SK-N-DZ (cell line): ENCODE measurements at places on chromosomes 16 and 17.

GRCh38 chr16:86082418-86083030, 183.6 kb downstream of the IRF8 start:
- no peak for DNase-seq

DNA sequence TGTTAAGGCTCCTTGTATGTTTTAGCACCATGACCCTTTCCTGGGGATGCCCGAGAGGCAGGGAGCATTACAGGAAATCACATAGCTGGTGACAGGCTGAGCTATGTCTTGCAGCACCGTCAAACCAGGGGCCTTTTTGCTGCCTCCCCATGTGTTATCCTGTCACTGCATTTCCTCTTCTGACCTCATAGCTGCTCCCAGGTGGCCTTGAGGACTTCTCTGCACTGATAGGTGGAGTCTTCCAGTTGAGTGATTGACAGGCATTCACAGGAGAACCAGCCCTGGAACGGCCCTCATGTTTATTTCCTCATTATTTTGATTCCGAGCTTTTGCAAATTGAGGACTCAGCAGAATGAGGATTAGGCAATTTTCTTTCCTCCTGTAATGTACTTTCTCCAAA, 349.6 kb downstream of the HAPSTR1 start:
- DNase-seq, result no peak

GRCh38 chr16:10601444-10602408, 21.3 kb upstream of the EMP2 start:
- DNase-seq, result no peak

- DNase-seq, result no peak
Measured at GRCh38 chr17:65918916-65919315, 273.0 kb downstream of the CEP112 start.

DNA sequence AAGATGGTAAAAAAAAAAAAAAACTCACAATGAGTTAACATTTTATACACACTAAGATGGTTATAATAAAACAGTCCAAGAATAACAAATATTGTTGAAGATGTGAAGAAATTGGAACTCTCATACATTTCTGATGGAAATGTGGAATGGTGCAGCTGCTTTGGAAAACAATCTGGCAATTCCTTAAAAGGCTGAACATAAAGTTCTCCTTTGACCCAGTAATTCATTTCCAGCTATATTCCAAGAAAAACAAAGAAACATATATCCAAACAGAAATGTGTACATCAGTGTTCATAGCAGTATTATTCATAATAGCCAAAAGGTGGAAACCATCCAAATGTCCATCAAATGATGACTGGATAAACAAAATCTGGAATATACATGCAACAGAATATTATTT, 97.3 kb upstream of the NETO2 start:
- no peak for DNase-seq

- DNase-seq, result no peak
Measured at GRCh38 chr17:68596411-68596945, 4.7 kb downstream of the FAM20A start.

- no peak for DNase-seq
Measured at GRCh38 chr17:81900181-81900820, 1.7 kb upstream of the NPB start.

DNA sequence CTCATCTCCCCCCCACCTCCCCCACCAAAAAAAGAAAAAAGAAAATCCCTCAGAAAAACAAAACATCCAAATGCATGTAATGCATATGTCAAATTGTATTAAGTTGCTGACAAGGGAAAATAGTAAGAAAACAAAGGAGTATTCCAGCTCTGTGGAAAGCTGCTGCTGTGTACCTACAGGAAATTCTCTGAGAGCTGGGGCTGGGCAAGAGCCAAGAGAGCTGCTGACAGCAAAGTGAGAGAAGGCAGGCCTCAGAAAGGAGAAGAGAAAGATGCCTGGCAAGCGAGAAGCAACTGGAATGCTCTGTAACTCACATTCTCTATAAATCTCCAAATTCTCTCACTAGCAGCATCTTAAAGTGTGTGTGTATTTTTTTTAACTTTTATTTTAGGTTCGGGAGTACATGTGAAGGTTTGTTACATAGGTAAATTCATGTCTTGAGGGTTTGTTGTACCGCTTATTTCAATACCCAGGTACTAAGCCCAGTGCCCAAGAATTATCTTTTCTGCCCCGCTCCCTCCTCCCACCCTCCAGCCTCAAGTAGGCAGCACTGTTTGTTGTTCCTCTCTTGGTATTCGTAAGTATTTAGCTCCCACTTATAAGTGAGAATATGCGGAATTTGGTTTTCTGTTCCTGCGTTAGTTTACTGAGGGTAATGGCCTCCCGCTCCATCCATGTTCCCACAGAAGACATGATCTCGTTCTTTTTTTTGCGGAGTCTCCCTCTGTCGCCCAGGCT, 24.4 kb downstream of the CNTROB start:
- DNase-seq, result peak; percentile 42

DNA sequence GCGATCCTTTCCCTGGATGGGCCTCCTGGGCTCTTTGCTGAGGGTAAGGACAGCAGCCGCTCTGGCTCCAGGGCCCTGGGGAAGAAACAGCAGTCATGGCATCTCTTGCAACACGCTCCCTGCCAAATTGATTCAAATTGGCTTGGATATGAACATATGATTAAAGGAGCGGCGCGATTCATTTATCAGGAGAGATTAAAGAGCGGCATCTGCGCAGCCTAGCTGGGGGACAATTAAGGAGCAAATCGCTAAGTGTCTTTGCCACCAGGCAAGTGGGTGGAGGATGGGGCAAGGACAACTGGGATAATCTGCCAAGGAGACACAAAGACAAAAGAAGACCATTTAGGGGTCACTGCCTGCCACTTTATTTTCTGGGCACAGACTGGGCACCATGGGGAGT, 27.8 kb downstream of the PIPOX start:
- DNase-seq, result no peak

DNA sequence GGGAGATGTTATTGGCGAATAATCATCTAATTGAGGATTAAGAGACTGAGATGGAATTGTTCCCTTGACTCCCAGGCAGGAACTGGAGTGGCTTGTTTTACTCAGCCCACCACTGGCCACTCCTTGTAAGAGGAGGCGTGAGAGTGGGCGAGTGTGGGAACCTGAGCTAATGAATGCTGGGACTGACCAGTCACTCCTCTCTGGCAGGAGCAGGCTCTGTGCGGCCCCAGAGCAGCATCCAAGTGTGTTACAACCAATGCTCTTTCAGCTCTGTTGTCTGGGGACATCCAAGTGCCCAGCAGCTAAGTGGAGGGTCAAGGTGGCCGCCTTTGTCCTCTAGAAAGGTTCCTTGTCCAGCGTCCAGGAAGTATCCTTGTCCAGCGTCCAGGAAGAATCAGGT, 739.9 kb downstream of the CDH8 start:
- DNase-seq, result no peak

DNA sequence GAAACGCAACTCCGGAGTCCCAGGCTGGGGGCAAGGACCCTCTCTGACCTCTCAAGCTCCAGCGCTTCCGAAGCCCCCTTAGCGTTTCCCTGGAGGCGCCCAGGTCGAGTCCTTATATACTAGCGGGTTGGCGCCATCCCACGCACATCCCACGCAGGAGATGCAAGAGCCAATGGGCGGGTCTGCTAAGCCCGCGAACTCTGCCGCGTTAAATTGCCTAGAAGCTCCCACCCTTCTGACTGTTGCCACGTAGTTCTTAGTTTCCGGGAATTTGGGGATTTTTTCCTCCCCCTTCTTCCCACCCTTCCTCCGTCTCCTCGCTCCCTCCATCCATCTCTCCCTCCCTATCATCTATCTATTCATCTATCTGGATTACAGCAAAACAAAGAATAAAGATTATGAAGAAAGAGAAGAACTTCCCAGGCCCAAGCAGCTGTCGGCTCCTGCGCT, at the start of gene SLFN11:
TSS of gene SLFN11 (minus strand) at position 88 of the 450 bp plus-strand sequence. CDS start 9,814 bp downstream, outside the sequence.
- no peak for DNase-seq

DNA sequence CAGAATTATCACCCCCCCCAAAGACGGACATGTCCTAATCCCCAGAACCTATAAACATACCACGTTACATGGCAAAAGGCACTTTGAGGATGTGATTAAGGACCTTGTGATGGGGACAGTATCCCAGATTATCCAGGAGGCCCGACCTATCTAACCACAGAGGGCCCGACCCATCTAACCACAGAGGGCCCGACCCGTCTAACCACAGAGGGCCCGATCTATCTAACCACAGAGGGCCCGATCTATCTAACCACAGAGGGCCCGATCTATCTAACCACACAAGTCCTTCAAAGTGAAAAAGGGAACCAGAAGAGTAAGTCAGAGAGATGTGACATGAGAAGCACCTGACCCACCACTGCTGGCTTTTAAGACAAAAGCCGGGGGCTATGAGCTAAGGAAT, 56.8 kb downstream of the ANKFY1 start:
- no peak for DNase-seq

DNA sequence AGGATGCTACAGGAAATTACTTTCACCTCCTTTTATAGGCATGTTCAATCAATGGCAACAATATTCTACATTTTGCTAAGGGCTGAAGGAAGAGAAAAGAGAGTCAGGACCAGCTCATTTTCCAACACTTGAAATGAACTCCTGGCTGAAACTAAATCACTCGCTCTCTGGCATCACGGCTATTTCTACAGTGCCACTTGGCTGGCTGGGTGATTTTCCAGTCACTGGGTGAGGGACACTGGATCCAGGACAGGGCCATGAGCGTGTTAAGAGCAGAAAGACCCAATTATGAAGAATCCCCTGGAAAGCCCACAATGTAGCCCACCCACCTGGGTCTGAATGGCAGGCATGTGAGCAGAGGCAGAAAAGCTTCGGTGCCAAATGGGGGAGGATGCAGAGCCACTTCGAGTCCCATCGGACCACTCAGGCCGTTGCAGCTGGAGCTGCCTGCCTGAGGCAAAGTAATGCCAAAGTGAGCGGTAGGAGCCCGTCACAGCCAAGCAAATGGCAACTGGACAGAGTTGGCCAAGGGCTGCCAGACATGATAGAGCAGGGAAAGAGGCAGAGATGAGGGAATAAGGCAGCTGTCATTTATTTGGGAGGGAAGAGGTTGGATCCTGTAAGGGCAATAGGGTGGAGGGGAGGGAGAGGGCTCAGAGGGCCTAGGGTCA, 246.2 kb downstream of the STX8 start:
- DNase-seq, result no peak

GRCh38 chr16:29684679-29685078, 5.7 kb downstream of the QPRT start:
- DNase-seq, result no peak

GRCh38 chr17:66405836-66406677, 103.6 kb downstream of the PRKCA start:
- DNase-seq, result no peak

DNA sequence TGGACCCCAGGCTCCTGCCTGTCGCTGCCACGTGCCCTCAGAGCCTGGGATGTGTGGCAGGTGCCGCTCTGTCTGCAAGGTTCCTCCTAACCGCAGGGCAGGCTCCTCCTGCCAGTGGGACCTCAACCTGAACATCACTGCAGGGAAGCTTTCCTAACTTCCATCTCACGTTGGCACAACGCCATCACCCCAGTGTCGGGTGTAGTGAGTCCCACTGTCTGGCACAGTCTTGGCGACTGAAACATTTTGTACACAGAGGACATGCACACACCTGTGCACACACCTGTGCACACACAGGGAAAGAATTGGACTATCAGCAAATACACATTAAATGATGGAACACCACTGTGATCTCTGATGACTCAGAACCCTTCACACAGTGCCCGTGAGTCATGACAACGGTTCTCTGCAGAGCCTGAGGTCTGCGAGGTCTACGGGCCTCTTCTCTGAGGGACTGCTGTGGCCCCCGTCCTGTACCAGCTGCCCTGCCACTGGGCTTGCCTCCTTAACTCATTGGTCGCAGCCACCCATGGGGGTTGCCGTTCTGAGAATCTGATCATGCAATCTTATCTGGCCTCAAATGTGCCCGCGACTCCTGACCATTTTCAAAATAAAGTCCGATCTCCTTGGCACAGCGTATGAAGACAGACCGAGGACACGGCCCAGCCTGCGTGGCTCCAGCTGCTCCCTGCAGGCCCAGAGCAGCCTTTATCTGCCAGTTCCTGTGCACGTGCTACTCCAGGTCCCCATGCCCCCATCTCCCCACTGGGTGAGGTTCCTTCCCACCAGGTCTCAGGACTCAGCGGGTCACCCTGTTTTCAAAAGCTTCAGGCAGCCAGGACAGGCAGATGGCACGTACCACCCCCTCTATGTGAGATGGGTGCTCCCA, 7.6 kb downstream of the CCDC57 start:
- no peak for DNase-seq

DNA sequence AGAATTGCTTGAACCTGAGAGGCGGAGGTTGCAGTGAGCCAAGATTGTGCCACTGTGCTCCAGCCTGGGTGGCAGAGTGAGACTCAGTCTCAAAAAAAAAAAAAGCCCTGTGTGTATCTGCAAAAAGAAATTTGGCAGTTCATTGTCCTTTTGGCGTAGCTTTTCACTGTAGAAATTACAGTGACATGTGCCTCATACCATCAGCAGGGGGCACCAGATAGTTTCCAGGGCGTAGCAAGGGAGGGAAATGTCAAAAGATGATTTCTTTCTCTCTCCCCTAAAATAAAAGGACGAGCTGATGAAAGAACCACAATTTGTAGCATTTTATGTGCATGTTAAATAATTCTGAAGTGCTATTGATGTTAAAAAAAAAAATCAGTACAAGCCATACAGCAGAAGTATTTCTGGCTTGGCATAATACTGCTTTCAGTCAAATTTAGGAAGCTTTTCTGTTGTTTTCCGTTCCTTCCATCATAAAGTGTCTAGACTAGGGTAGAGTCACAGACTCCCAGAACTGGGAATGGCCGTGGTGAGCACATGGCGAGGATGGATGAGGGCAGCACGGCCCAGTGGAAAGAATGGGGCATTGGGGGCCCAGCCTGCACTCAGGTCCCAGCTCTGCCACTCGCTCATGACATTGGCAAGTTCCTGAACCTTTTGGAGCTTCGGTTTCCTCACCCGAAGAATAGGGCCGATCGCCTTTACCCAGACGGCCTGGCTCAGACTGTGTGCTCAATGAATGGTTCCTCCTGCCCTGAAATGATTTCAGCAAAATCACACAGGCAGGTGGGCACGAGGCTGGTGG, 59.8 kb upstream of the RPH3AL start:
- peak; percentile 59 for DNase-seq

GRCh38 chr17:74427048-74427762, 4.7 kb upstream of the GPRC5C start:
- no peak for DNase-seq

DNA sequence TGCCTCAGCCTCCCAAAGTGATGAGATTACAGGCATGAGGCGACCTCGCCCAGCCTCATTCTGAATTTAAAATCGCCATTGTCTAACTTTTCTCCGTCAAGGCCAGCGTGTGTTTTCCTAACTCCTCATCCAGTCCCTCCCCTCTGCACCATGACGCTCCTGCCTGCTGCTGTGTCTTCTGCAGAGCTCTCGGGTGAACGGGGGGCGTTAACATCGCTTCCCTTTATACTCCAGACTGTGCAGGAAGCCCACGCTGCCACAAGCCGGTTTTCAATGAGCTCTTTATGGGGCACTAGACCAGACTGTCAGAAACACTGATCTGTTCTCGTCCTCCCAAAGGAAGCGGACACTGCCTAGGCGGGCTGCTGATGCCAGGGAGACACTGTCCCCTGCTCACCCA, 13.2 kb downstream of the AANAT start:
- peak; percentile 68 for DNase-seq
